ENCODE measurements at places on chromosomes 12 and 14. TPM values are rescaled to one million over a fixed set of nuclear protein-coding genes. Genes with fewer than 3 reads are reported as not detected.

GRCh38 chr12:50333441-50333840, 50.1 kb upstream of the LIMA1 start:
- no peak overlapping the region for H3K27ac ChIP-seq
- H3K4me1 ChIP-seq, result no peaks in the 10 kb centered on the region

DNA sequence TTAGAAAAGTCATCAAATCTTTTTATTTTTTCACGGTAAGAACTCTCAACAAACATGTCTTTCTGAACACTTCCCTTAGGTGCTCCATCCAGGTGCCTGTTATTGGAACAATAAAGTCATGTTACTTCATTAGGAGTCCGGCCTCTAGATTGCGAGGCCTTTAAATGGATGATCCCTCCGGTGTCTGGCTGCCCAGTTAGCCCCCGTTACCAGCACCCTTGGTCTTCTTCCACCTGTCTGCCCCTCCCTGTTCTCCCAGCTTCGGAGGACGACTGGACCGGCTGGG, 593 bp upstream of the PA2G4 start:
- no peak for DNase-seq
- no peaks in the 10 kb centered on the region for H3K36me3 ChIP-seq
- peak overlapping the region; percentile 88 for H3K27ac ChIP-seq
- H3K27me3 ChIP-seq, result no peaks in the 10 kb centered on the region

LPAR5 gene
- total RNA-seq, result 0.98 TPM

SERPINA12 gene
- total RNA-seq, result not detected

ALDH2 gene
- total RNA-seq, result 433 TPM

DNA sequence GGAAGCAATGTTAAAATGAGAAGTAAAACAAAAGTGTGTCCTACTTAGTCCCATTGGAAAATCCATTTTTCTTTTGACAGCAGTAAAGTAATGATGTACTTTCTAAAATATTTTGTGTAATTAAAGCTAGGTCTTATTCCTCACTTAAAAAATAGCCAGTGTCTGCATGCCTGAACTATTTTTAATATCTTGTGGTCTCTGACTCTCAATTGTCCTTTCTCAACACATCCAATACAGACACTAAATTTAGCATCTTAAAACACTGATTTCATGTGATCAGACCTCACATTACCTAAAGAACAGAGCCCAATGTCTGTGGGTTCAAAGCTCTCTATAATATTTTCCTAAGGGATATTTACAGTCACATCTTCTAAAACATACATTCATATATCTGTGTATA, 108.0 kb downstream of the DERA start:
- no peaks in the 10 kb centered on the region for H3K27me3 ChIP-seq
- no peaks in the 10 kb centered on the region for H3K4me1 ChIP-seq
- DNase-seq, result no peak
- H3K4me3 ChIP-seq, result no peak overlapping the region
- no peak overlapping the region for H3K27ac ChIP-seq
- H3K36me3 ChIP-seq, result no peaks in the 10 kb centered on the region

IRF9 gene
- total RNA-seq, result 44.6 TPM

- H3K4me3 ChIP-seq, result no peak overlapping the region
- H3K27ac ChIP-seq, result peak overlapping the region; percentile 55
- no peaks in the 10 kb centered on the region for H3K27me3 ChIP-seq
- peaks cover 11% of the 10 kb centered on the region for H3K4me1 ChIP-seq
These were observed 10.8 kb downstream of the TMEM52B start for GRCh38 chr12:10189653-10190052.

DNA sequence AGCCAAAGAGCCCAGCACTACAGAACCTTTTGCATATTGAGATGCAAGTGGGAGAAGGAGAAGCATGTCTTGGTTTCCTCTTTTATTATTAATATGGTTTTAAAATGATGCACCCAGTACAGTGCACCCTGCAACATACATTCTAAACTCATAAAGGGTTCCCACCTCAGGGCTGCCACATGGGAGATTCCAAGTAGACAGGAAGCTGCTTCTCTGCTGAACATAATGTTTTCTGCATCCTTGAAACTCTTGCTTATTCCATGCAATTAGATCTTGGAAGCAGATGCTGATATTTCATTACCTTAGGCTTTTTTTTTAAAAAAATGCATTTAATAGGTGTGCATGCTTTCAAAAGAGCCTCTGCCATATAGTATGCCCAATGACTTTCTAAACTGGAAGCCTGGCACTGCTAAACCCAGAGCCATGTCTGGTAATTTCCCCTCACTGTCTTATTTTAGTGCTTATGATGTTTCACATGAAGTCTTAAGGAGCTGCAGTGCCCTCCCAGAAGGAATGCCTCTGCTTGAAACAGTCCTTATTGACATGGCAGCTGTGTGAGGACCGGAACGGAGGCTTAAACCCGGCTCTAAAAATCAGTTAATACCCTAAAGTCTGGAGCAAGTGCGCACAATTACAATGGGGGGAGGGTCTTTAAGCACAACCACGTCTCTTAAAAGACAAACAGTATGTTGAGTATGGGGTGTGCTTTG, 2.0 kb upstream of the SIX1 start:
- peaks cover 98% of the 10 kb centered on the region for H3K27me3 ChIP-seq
- H3K4me3 ChIP-seq, result no peak overlapping the region
- no peak for DNase-seq
- peaks cover 4% of the 10 kb centered on the region for H3K4me1 ChIP-seq
- no peaks in the 10 kb centered on the region for H3K36me3 ChIP-seq
- no peak overlapping the region for H3K27ac ChIP-seq

- H3K36me3 ChIP-seq, result no peaks in the 10 kb centered on the region
- no peaks in the 10 kb centered on the region for H3K27me3 ChIP-seq
- peak overlapping the region; percentile 67 for H3K4me3 ChIP-seq
- DNase-seq, result no peak
- H3K27ac ChIP-seq, result peak overlapping the region; percentile 79
These were observed 88.5 kb upstream of the METAP2 start for GRCh38 chr12:95385246-95386035.

- no peaks in the 10 kb centered on the region for H3K36me3 ChIP-seq
- no peaks in the 10 kb centered on the region for H3K4me1 ChIP-seq
- no peak for DNase-seq
- no peaks in the 10 kb centered on the region for H3K27me3 ChIP-seq
- H3K4me3 ChIP-seq, result no peak overlapping the region
These were observed 149.4 kb downstream of the SNAPC1 start for GRCh38 chr14:61911574-61911973.

GRCh38 chr14:100944052-100944451, 40.5 kb upstream of the RTL1 start:
- no peaks in the 10 kb centered on the region for H3K36me3 ChIP-seq
- DNase-seq, result no peak
- H3K4me3 ChIP-seq, result no peak overlapping the region
- H3K27ac ChIP-seq, result no peak overlapping the region
- no peaks in the 10 kb centered on the region for H3K27me3 ChIP-seq

GRCh38 chr12:58176296-58176869, 235.0 kb downstream of the ATP23 start:
- H3K27ac ChIP-seq, result no peak overlapping the region
- no peak overlapping the region for H3K4me3 ChIP-seq
- no peak for DNase-seq
- H3K36me3 ChIP-seq, result no peaks in the 10 kb centered on the region
- peaks cover 9% of the 10 kb centered on the region for H3K4me1 ChIP-seq
- H3K27me3 ChIP-seq, result no peaks in the 10 kb centered on the region

GRCh38 chr12:30624009-30624408, 71.7 kb downstream of the IPO8 start:
- H3K4me3 ChIP-seq, result no peak overlapping the region
- H3K27me3 ChIP-seq, result no peaks in the 10 kb centered on the region
- no peaks in the 10 kb centered on the region for H3K36me3 ChIP-seq
- no peaks in the 10 kb centered on the region for H3K4me1 ChIP-seq
- DNase-seq, result no peak
- H3K27ac ChIP-seq, result no peak overlapping the region

GRCh38 chr12:124586756-124587155, 19.3 kb upstream of the NCOR2 start:
- no peaks in the 10 kb centered on the region for H3K27me3 ChIP-seq
- no peaks in the 10 kb centered on the region for H3K4me1 ChIP-seq
- H3K27ac ChIP-seq, result no peak overlapping the region
- no peak for DNase-seq

DNA sequence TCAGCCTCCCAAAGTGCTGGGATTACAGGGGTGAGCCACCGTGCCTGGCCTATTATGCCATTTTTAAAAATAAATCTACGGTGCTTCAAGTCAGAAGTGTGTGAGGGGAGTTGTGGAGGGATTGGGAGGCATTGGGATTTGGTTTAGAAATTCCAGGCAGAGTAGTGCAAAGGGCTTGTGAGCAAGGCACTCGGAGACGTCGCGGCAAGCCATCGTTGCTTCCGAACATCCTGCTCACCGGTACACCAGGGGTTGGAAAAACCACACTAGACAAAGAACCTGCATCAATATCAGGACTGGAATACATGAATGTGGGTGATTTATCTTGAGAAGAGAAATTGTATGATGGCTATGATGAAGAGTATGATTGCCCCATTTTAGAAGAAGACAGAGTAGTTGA, 227.0 kb downstream of the ALG10 start:
- H3K36me3 ChIP-seq, result no peaks in the 10 kb centered on the region
- H3K27ac ChIP-seq, result no peak overlapping the region
- no peaks in the 10 kb centered on the region for H3K27me3 ChIP-seq
- H3K4me1 ChIP-seq, result no peaks in the 10 kb centered on the region
- H3K4me3 ChIP-seq, result no peak overlapping the region

HOXC9 gene
- total RNA-seq, result 3.8 TPM

- H3K27me3 ChIP-seq, result no peaks in the 10 kb centered on the region
- H3K36me3 ChIP-seq, result no peaks in the 10 kb centered on the region
- no peak for DNase-seq
- no peak overlapping the region for H3K27ac ChIP-seq
These were observed 15.0 kb upstream of the FOXG1 start for GRCh38 chr14:28751467-28752058.

DNA sequence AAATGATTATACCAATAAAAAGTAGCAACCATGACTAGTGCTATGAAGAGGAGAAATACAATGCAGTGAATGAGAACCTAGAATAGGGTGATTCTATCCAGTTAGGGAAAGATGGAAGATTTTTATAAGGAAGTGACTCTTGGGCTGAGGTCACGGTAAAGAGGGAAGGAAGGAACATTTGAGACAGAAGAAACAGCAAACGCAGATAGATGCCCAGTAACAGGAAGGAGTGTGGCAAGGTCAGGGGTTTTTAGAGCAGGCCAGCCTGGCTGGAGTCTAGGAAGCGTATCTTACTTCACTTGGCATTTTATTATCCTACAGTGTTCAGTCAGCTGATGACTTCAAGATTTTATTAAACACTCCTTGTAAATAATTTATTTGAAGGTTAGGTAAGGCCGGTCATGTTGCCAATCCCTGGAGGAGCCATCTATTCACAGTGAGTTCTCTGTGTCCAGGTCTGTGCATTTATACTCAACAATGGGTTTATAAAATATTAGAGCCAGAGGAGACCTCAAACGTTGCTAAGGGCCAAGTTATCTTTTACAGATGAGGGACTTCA, 170.6 kb downstream of the PRKCH start:
- H3K4me1 ChIP-seq, result no peaks in the 10 kb centered on the region
- H3K27me3 ChIP-seq, result no peaks in the 10 kb centered on the region
- no peak overlapping the region for H3K27ac ChIP-seq
- H3K36me3 ChIP-seq, result no peaks in the 10 kb centered on the region

NELL2 gene
- 4.9 TPM for total RNA-seq

Measured in breast epithelium (tissue), 4 donors.